ENCODE measurements at places on chromosomes 5 and 9. TPM values are rescaled to one million over a fixed set of nuclear protein-coding genes. Genes with fewer than 3 reads are reported as not detected.

GRCh38 chr9:92295827-92296258 is 2.3 kb upstream of the IARS1 start:
- H3K27me3 ChIP-seq, result no peaks in the 10 kb centered on the region
- H3K4me1 ChIP-seq, result peaks cover 23% of the 10 kb centered on the region
- H3K36me3 ChIP-seq, result peaks cover 6% of the 10 kb centered on the region
- H3K27ac ChIP-seq, result no peak overlapping the region
- DNase-seq, result no peak
- no peak overlapping the region for H3K4me3 ChIP-seq

Gene WNT8A
- not detected for polyA plus RNA-seq

Gene PDE8B
- not detected for polyA plus RNA-seq

GRCh38 chr5:173888473-173889131 is 453 bp downstream of the CPEB4 start:
- H3K27ac ChIP-seq, result peak overlapping the region; percentile 72
- H3K4me1 ChIP-seq, result peaks cover 46% of the 10 kb centered on the region
- H3K27me3 ChIP-seq, result no peaks in the 10 kb centered on the region
- DNase-seq, result peak; percentile 23
- H3K36me3 ChIP-seq, result no peaks in the 10 kb centered on the region

- no peak overlapping the region for H3K4me3 ChIP-seq
- peaks cover 3% of the 10 kb centered on the region for H3K4me1 ChIP-seq
- no peak overlapping the region for H3K27ac ChIP-seq
- no peaks in the 10 kb centered on the region for H3K27me3 ChIP-seq
- H3K36me3 ChIP-seq, result no peaks in the 10 kb centered on the region
Observed at GRCh38 chr5:167205881-167206280, 1085.6 kb upstream of the WWC1 start.

DNA sequence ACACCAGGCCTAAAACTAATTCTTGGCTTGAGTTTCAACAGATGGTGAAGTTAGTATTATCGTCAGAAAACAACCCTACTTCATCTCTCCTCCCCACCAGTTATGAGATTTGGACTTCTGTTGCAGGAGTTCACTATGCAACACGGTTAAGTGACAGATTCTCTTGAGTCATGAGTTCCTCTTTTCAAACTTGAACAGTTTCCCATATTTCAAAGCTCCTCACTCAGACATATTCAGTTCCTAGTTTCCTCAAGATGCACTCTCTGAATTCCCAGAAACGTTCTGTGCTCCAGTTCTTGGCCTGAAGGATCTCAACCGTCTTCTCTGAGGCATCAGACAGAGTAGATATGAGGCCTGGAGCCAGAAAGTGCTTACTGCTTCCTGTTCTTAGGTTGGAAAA is 7.3 kb upstream of the PTGER4 start:
- no peaks in the 10 kb centered on the region for H3K27me3 ChIP-seq
- H3K36me3 ChIP-seq, result no peaks in the 10 kb centered on the region
- H3K4me1 ChIP-seq, result peaks cover 15% of the 10 kb centered on the region
- H3K4me3 ChIP-seq, result no peak overlapping the region
- DNase-seq, result no peak

Gene ANKRD18B
- 1.4 TPM for polyA plus RNA-seq

DNA sequence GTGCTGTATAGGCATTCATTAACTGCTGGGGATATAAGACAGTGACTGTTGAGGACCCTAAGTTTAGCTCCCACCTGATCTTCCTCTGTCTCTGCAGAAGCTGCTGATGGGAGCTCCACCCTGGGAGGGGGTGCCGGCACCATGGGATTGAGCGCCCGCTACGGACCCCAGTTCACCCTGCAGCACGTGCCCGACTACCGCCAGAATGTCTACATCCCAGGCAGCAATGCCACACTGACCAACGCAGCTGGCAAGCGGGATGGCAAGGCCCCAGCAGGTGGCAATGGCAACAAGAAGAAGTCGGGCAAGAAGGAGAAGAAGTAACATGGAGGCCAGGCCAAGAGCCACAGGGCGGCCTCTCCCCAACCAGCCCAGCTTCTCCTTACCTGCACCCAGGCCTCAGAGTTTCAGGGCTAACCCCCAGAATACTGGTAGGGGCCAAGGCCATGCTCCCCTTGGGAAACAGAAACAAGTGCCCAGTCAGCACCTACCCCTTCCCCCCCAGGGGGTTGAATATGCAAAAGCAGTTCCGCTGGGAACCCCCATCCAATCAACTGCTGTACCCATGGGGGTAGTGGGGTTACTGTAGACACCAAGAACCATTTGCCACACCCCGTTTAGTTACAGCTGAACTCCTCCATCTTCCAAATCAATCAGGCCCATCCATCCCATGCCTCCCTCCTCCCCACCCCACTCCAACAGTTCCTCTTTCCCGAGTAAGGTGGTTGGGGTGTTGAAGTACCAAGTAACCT is 22.1 kb downstream of the PCDHGC5 start:
- no peak overlapping the region for H3K27ac ChIP-seq
- H3K27me3 ChIP-seq, result no peaks in the 10 kb centered on the region
- H3K36me3 ChIP-seq, result peaks cover 1% of the 10 kb centered on the region

Gene FAM163B
- polyA plus RNA-seq, result not detected

Gene FAT2
- polyA plus RNA-seq, result not detected

Gene NXNL2
- polyA plus RNA-seq, result 0.14 TPM

GRCh38 chr5:96075579-96076289 is 114.1 kb upstream of the ELL2 start:
- no peaks in the 10 kb centered on the region for H3K27me3 ChIP-seq
- DNase-seq, result no peak
- H3K4me3 ChIP-seq, result no peak overlapping the region
- H3K27ac ChIP-seq, result no peak overlapping the region
- no peaks in the 10 kb centered on the region for H3K36me3 ChIP-seq

Gene DMGDH
- 0.11 TPM for polyA plus RNA-seq

Gene FAM151B
- polyA plus RNA-seq, result 0.91 TPM

DNA sequence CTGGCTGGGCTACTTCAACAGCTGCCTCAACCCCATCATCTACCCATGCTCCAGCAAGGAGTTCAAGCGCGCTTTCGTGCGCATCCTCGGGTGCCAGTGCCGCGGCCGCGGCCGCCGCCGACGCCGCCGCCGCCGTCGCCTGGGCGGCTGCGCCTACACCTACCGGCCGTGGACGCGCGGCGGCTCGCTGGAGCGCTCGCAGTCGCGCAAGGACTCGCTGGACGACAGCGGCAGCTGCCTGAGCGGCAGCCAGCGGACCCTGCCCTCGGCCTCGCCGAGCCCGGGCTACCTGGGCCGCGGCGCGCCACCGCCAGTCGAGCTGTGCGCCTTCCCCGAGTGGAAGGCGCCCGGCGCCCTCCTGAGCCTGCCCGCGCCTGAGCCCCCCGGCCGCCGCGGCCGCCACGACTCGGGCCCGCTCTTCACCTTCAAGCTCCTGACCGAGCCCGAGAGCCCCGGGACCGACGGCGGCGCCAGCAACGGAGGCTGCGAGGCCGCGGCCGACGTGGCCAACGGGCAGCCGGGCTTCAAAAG is 36.9 kb upstream of the TTC1 start:
- DNase-seq, result no peak
- H3K36me3 ChIP-seq, result no peaks in the 10 kb centered on the region
- no peak overlapping the region for H3K27ac ChIP-seq
- peaks cover 12% of the 10 kb centered on the region for H3K4me1 ChIP-seq
- H3K4me3 ChIP-seq, result no peak overlapping the region

GRCh38 chr9:81634915-81635516 is 54.3 kb downstream of the TLE1 start:
- no peak overlapping the region for H3K27ac ChIP-seq
- no peak overlapping the region for H3K4me3 ChIP-seq
- no peaks in the 10 kb centered on the region for H3K4me1 ChIP-seq
- peaks cover 10% of the 10 kb centered on the region for H3K36me3 ChIP-seq
- H3K27me3 ChIP-seq, result no peaks in the 10 kb centered on the region

GRCh38 chr5:157750320-157750719 is 6.8 kb downstream of the LSM11 start:
- peak; percentile 22 for DNase-seq
- H3K27me3 ChIP-seq, result no peaks in the 10 kb centered on the region
- H3K36me3 ChIP-seq, result peaks cover 2% of the 10 kb centered on the region
- H3K4me3 ChIP-seq, result no peak overlapping the region
- no peak overlapping the region for H3K27ac ChIP-seq

DNA sequence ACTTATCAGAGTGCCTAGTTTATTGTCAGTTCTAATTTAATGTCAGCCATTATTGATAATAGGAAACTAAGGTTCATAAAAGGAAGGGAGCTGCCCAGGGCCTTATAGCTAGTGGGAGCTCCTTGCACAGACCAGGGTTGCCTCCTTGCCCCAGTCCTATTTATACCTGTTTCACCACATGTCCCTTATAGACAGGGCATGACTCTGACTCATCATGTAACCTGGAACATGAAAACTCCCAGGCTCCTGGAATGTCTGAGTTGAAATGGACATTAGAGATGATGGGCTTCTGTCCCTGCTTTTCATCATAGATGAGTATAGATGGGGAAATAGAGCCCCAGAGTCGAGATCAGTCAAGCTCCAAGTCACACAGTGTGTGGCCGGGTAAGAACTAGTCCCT is 21.1 kb downstream of the FAT2 start:
- H3K27me3 ChIP-seq, result no peaks in the 10 kb centered on the region
- no peak for DNase-seq
- no peaks in the 10 kb centered on the region for H3K4me1 ChIP-seq
- H3K4me3 ChIP-seq, result no peak overlapping the region
- H3K27ac ChIP-seq, result no peak overlapping the region

Gene STK32A
- not detected for polyA plus RNA-seq

Gene PCDHB12
- 0.36 TPM for polyA plus RNA-seq

DNA sequence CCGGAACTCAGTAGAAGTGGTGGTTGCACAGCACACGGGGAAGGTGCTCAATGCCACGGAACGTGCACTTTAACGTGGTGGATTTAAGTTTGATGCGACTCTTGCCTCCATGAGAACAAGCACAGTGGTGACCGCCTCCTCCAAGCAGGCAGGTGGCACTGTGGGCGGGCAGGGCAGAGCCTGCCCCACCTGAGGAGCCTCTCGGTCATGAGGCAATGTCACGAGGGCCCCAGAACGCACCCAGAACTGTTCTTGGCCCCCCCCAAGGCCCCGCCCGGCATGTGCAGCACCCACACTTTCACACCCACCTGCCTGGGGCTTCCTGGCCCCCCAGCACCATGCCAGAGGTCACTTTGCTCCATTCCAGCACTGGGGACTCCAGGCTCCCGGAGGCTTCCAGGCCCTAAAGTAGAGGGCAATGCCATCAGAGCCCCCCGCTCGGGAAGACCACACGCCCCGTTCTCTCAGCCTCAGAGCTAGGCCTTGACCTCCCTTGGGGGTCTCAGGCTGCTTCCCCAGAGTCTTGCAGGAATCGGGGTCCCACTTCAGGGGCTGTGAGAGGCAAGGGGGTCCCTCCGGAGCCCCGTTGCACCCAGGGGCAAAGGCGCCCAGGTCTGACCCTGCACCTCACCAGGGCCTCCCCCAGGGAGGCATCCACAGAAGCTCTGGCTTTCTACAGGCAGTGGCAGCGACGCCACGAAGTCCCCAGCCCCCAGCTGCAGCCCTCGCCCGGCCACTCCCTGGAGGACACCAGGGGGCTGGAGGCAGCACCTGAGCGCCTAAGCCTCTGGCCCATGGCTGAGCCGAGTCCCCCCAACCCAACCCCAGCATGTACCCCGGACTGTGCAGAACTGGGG is 14.0 kb downstream of the CCDC187 start:
- H3K4me1 ChIP-seq, result no peaks in the 10 kb centered on the region
- no peak for DNase-seq
- no peaks in the 10 kb centered on the region for H3K27me3 ChIP-seq
- no peak overlapping the region for H3K4me3 ChIP-seq
- H3K36me3 ChIP-seq, result no peaks in the 10 kb centered on the region

DNA sequence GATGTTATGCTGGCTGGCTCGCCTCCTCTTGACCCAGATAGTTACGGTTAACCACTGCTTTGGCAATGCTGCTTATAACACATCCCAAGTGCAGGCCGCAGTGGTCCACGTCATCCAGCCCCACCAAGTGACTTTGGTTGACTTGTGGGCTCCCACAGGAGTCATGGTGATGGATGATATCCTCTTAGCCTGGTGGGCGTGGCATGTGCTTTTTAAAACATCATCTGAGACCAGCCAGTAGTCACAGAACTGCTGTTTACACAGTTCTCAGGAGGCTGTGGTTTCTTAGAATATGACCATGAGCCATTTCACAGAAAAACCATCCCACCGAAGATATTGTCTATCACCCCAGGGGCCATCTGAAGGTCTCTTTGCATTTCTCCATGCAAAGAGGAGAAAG is 216.9 kb downstream of the SH3GL2 start:
- no peaks in the 10 kb centered on the region for H3K36me3 ChIP-seq
- DNase-seq, result no peak
- no peak overlapping the region for H3K27ac ChIP-seq
- H3K4me3 ChIP-seq, result no peak overlapping the region
- H3K4me1 ChIP-seq, result no peaks in the 10 kb centered on the region
- no peaks in the 10 kb centered on the region for H3K27me3 ChIP-seq

GRCh38 chr5:32500181-32500580 is 55.6 kb upstream of the ZFR start:
- no peak overlapping the region for H3K4me3 ChIP-seq
- H3K27ac ChIP-seq, result no peak overlapping the region
- H3K4me1 ChIP-seq, result no peaks in the 10 kb centered on the region
- peaks cover 5% of the 10 kb centered on the region for H3K27me3 ChIP-seq

GRCh38 chr5:167479779-167480178 is 811.7 kb upstream of the WWC1 start:
- no peak overlapping the region for H3K27ac ChIP-seq
- H3K4me3 ChIP-seq, result no peak overlapping the region
- H3K27me3 ChIP-seq, result no peaks in the 10 kb centered on the region

Gene NUTM2F
- not detected for polyA plus RNA-seq

GRCh38 chr5:158470764-158471534 is 612.0 kb upstream of the CLINT1 start:
- H3K36me3 ChIP-seq, result no peaks in the 10 kb centered on the region
- H3K4me1 ChIP-seq, result no peaks in the 10 kb centered on the region
- H3K4me3 ChIP-seq, result no peak overlapping the region
- H3K27me3 ChIP-seq, result no peaks in the 10 kb centered on the region
- DNase-seq, result no peak
- H3K27ac ChIP-seq, result no peak overlapping the region

Gene RNF183
- not detected for polyA plus RNA-seq

Gene OR13C5
- polyA plus RNA-seq, result not detected

DNA sequence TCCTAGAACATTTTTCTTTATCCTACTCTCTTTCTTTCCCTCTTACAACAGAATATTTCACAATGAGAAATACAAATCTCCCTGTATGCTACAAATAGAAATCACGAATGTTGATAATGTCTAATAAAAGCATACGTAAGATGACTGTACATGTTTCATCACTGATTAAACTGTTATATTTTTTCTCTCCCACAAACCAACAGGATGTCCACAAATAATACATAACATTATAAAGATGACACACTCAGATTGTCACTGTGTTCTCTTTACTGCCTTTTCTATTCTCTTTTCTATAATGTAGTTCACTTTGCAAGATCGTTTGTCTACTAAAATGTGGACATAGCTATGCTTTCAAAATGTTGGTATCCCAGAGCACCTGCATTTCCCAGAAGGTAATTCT is 90.7 kb upstream of the PARP8 start:
- no peaks in the 10 kb centered on the region for H3K4me1 ChIP-seq
- no peak overlapping the region for H3K27ac ChIP-seq
- H3K4me3 ChIP-seq, result no peak overlapping the region
- no peak for DNase-seq
- H3K27me3 ChIP-seq, result no peaks in the 10 kb centered on the region

GRCh38 chr9:113416149-113416721 is 5.7 kb downstream of the C9orf43 start:
- DNase-seq, result no peak
- H3K4me1 ChIP-seq, result no peaks in the 10 kb centered on the region
- H3K36me3 ChIP-seq, result no peaks in the 10 kb centered on the region
- H3K27me3 ChIP-seq, result no peaks in the 10 kb centered on the region
- H3K27ac ChIP-seq, result no peak overlapping the region

GRCh38 chr9:128145536-128145935 is 3.7 kb upstream of the LCN2 start:
- no peak overlapping the region for H3K4me3 ChIP-seq
- no peaks in the 10 kb centered on the region for H3K27me3 ChIP-seq
- no peak overlapping the region for H3K27ac ChIP-seq
